ENCODE measurements at places on chromosomes 6 and 20.
A peak's percentile ranks its signal among the peaks of the same experiment; 100 is the strongest.

DNA sequence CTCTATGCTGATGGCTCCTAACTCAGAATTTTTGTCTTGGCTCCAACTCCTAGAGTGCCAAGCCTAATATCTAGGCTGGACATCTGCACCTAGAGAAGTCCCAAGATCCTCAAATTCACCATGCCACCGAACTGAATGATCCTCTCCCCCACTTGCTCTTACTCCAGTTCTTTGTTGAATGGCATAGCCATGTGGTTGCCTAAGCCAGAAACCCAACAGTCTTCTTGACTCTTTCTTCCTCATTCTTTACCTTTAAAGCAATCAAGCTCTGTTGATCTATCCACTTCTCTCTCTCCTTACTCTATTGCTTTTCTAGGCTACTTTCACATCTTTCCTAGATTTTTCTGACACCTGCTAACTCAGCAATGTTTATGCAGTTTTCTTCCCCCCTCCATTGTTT, 126.5 kb upstream of the FOXO3 start:
- DNase-seq = no peak

GRCh38 chr6:116446399-116446798, 14.8 kb upstream of the CALHM6 start:
- no peak for DNase-seq

DNA sequence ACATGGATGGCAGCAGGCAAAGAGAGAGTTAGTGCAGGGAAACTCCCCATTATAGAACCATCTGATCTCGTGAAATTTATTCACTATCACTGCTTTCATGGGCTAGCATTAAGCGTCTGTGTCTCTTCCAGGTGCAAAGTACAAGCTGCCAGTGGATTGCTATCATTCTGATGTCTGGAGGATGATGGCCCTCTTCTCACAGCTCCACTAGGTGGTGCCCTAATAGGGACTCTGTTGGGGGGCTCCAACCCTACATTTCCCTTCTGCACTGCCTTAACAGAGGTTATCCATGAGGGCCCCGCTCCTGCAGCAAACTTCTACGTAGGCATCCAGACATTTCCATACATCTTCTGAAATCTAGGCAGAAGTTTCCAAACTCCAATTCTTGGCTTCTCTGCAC, 347.8 kb upstream of the HS3ST5 start:
- no peak for DNase-seq

DNA sequence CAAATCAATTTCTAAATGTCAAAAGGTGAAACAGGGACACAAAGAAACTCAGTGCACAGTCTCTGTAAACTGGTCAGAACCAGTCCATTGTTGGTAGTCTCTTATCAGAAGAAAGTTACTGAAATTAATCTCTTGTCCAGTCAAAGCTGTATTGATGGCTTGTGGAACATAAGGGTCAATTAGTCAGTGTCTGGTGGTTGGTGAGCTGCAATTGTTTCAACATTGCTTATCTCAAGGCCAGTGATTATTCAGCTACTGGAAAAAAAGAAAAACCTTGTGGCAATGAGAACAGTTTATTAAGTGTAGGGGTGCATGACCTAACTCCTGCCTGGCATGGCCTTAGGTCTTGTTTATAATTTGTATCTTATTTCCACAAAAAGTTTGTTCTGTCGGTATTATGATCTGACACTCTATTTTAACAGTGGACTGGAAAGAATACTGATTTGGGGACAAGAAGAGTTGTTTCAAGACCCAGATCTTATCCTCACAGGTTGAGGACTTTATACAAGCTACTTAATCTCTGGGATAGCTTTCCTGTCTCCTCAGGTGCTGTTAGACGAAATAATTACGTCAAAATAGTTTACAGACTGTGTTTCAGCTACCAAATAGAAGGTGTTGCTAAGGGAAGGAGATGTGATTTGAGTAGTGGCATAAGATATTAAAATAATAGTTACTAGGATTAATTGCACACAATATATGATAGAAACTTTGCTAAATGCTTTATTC, 520.0 kb upstream of the IRAK1BP1 start:
- DNase-seq = no peak

GRCh38 chr6:4905826-4906225, 98.0 kb downstream of the RPP40 start:
- no peak for DNase-seq

GRCh38 chr6:114344971-114345275, 2.1 kb upstream of the HS3ST5 start:
- no peak for DNase-seq

DNA sequence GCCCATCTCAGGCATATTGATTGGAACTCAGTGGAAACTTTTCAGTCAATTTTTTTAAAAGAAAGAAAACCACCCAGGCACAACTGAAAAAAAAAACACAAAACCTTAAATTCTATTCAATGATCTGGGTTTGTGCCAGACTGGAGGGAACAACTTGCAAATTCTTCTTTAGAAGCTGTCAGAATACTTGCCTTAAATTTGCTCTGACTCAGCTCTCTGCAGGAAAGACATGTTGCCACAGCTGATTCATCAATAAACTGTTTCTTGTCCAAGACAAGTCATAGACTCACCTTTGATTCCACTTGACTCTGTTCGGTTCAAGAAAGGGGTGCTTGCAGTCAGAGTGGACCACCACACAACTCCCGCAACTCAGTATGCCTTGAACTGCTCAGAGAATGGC, 117.8 kb upstream of the F13A1 start:
- DNase-seq = no peak

DNA sequence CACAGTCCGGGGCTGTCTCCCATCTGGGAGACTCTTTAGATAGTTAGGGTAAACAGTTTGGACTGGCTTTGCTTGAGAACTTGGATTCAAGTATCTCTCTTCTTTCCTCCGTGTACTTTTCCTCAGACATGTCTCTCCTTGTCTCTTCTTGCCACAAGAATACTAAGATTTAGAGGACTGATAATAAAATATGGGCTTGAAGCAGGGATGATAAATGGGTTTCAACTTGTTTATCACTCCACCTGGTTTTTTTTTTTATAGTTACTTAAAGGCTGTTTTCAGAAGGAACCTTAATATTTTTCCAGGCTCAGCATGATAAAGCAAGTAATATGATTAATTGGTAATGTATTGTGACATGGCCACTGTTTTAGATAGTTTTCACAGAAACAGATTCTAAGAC, 40.9 kb upstream of the KIF13A start:
- DNase-seq = no peak

- no peak for DNase-seq
These were observed 8.2 kb downstream of the HDDC2 start for GRCh38 chr6:125293587-125293986.

DNA sequence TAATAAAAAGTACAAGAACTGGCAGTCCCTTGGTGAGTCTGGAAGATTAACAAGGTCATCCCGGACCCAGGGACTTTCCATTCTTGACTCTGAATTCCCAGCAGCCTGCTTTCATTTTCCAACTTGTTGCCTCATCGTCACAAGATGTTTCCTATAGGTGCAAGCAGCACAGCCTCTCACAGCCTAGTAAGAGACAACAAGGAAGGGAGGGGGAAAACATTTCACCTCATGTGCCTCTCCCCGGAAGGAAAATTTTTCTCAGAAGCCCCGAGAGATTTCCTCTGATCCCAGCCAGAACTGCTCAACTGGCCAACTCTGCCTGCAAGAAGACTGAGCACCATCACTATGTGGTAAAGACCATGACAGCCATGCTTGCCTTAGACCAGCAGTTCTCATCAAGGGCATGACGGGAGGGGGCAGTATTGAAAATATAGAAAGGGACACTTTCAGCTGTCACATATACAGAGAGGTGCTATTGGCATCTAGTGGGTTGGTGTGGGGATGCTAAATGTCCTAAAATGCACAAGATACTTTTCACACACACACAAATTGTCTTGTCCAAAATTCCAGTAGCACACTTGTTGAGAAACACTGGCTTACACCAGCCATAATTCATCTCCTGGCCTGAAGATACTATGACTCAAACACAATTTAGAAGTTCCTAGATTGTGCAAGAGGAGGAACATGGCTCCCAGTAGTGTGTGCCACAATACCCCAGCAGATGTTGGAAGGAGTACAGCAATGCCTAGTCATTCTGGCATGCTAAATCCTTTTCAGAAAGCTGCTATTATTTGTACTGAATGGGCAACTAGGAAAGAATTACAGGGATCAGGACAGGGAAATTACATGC, 10.8 kb upstream of the WTAP start:
- no peak for DNase-seq

- peak; percentile 35 for DNase-seq
These were observed 5.3 kb downstream of the OARD1 start for GRCh38 chr6:41066867-41067304.

GRCh38 chr6:24743265-24743943, 24.4 kb upstream of the C6orf62 start:
- DNase-seq = no peak

- DNase-seq = no peak
These were observed 20.2 kb upstream of the MICA start for GRCh38 chr6:31383149-31383548.

- DNase-seq = no peak
These were observed 825.5 kb upstream of the MANEA start for GRCh38 chr6:94751641-94752329.

DNA sequence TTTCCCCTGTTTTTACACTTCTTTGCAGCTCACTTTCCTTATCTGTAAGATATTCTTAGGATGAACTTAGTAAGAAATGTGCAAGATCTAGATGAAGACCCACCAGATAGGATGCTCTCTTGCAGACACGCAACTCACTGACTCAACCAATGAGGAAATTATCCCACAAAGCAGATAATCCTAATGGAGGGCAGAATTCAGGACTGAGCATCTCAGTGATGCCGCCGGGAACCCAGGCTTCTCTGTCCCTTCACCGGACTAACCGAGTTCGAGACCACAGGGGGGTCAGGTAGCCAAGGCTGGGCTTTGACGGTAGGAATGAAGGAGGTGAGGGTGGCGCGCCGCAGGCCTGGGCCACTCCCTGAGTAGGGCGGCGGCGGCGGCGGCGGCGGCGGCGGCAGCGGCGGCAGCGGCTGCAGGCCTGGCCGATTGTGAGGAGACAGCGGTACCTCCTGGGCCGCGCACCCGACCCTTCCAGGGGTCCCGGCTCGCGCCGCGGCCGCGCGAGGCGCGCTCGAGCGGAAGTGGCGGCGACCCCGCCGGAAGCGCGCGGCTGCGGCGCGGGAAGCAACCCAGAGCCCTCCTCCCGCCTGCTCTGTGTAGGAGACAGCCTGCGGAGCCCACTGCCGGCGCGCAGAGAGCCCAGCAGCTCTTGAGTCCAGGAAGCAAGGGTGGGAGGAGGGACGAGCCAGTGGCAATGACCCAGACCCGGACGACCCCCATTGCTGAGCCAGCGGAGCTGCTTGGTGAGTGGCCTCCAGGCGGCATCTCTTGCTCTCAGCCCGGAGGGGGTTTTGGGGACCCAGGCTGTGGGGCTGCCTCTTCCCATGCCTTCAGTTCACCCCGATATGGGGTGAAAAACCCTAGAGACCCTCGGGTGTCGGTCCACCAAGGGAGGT, at the start of gene KHDC1:
TSS of gene KHDC1 (minus strand) at position 526 of the 899 bp plus-strand sequence. CDS start 20,679 bp downstream, outside the sequence.
- DNase-seq = peak; percentile 23

DNA sequence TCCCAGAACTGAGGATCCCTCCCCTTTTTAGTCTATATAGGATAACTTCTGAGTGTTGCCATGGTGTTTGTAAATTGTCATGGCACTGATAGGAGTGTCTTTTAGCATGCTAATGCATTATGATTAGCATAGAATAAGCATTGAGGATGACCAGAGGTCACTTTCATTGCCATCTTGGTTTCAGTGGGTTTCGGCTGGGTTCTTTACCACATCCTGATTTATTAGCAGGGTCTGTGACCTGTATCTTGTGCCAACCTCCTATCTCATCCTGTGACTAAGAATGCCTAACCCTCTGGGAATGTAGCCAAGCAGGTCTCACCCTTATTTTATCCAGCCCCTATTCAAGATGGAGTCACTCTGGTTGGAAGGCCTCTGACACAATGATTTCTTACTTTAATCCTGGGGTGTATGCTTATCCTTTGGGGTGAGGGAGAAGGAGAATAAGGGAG, 19.6 kb downstream of the WFDC2 start:
- no peak for DNase-seq

DNA sequence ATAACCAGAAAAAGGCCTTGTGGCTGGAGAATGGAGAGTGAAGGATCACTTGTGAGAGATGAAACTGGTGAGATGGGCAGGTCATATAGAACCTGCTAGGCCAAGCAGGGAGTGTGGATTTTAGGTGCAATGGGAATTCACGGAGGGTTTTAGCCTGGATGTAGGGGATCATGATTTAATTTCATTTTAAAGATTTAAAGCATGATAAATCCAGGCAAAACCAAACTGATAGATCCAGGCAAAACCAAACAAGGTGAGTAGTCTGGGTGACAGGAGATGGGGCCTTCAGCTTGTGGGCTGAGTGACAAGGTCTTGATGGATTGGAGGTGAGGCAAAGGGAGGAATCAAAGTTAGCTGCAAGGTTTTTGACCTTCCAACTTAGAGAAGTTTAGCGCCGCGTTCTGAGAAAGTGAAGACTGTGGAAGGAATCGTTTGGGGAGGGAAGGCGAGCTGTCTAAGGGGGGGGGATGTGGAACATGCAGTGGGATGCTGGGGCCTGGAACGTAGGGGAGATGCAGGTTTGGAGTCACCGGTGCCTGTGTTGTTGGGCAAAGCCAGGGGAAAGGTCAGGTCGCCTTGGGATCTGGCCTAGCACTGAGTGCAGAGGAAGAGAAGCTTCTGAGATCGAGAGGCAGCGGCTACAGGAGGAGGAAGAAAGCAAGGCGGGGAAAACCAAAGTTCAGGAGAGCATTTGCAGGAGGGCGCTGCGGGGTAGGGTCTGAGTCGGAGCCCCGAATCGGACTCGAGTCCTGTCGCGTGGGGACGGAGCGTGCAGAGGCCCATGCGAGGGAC, 1.3 kb upstream of the PLCG1 start:
- DNase-seq = no peak

DNA sequence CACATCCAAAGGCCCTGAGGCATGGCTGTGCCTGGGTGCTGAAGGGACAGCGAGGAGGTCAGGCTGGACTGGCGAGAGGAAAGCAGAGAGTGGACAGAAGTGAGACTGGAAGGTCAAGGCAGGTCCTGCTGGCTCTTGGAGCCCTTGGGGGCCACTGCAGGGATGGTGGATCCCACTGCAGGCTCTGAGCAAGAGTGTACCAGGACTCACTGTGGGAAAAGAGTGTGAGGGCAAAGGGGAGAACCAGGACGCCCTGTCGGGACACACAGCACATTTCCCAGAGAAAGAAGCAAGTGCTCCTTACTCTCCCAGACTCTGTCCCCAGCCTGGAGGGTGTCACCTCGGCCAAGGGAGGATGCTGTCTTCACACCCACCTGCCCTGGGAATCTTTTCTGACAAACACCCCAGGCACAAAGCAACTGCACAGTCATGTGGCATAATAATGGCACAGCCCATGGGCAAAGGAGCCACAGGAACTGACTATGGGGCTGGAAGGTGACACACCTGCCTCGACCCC, 172.3 kb upstream of the CST7 start:
- no peak for DNase-seq

DNA sequence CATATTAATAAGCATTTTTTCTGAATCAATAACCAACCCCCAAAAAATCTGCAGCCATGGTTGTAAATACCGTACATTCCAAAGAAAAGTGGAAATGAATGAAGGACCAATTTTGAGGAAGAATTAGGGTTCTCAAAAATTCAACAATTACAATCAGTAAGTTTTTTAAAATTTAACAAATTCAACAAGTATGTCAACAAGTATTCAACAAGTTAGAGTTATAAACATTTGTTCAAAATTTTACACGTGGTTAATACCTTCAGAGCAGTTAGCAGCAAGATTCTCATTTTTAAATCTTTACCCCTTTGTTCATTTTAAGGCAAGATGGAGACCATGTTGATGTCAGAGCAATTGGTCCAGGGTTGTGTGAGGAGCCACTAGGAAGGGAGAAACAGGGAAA, 27.6 kb upstream of the ANKEF1 start:
- no peak for DNase-seq

- DNase-seq = peak; percentile 84
These were observed at the start of gene SRSF6 for GRCh38 chr20:43457640-43458421. TSS of gene SRSF6 (plus strand) at chr20:43457896. CDS start at chr20:43458034, 138 bp downstream.

Data from activated CD8-positive, alpha-beta memory T cell treated with anti-CD3 and anti-CD28 coated beads for 4 hours (primary cell).